ENCODE measurements at places on chromosomes 2 and 18. TPM values are rescaled to one million over a fixed set of nuclear protein-coding genes. Genes with fewer than 3 reads are reported as not detected.

Gene UNC80
- total RNA-seq = not detected

Gene IMMT
- total RNA-seq = 154 TPM

Gene ADD2
- total RNA-seq = 33.2 TPM

GRCh38 chr2:95352310-95353054 is 50.0 kb upstream of the FAHD2A start:
- DNase-seq = no peak
- no peaks in the 10 kb centered on the region for H3K36me3 ChIP-seq
- H3K4me3 ChIP-seq = no peak overlapping the region
- peaks cover 24% of the 10 kb centered on the region for H3K27me3 ChIP-seq

Gene FBXO48
- 1.7 TPM for total RNA-seq

DNA sequence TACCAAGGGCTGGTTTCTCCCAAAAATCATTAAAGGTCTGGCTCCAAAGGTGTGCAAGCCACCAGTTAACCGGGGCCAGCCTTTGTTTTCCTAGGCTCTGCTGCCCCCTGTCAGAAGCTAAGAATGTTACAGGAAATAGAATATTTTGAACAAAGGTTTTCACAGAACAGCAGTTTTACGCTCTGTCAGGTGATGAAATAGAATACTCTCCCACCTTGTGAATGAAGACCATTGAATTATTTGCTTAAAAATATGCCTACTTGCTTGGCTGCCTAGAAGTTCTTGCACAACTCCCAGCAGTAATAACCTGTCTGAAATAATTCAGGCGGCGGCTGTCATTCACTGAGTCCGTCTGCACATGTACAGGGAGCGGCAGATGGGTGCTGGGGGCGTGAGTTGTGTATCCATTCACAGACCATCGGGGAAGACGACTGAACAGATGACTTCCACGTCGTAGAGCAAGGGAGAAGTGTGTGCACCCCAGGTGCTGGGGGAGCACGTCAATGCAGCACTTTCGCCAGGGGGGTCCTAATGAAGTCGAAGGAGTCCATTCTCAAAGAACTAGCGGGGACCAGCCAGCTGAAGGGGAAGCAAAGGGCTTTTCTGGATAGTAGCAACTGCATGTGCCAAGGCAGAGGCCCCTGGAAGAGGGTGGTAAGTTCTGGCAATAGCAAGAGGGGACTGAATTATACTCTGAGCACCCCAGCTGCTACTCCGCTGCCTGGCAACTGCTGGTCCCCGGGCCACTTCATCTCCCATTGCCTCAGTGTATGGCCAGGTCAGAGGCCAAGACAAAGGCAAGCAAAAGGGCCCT is 56.1 kb downstream of the SF3B1 start:
- H3K4me1 ChIP-seq = peaks cover 18% of the 10 kb centered on the region
- no peaks in the 10 kb centered on the region for H3K36me3 ChIP-seq
- no peaks in the 10 kb centered on the region for H3K27me3 ChIP-seq
- peak overlapping the region; percentile 7 for H3K27ac ChIP-seq
- DNase-seq = peak; percentile 64

- no peak overlapping the region for H3K27ac ChIP-seq
- no peaks in the 10 kb centered on the region for H3K36me3 ChIP-seq
- H3K4me3 ChIP-seq = no peak overlapping the region
- peaks cover 5% of the 10 kb centered on the region for H3K4me1 ChIP-seq
- H3K27me3 ChIP-seq = no peaks in the 10 kb centered on the region
Measured at GRCh38 chr18:6022074-6022444, 126.7 kb upstream of the TMEM200C start.

Gene DES
- 0.26 TPM for total RNA-seq

Gene SAP130
- 26.7 TPM for total RNA-seq
